ENCODE measurements at places on chromosomes 12 and 14. TPM values are rescaled to one million over a fixed set of nuclear protein-coding genes. Genes with fewer than 3 reads are reported as not detected.

DNA sequence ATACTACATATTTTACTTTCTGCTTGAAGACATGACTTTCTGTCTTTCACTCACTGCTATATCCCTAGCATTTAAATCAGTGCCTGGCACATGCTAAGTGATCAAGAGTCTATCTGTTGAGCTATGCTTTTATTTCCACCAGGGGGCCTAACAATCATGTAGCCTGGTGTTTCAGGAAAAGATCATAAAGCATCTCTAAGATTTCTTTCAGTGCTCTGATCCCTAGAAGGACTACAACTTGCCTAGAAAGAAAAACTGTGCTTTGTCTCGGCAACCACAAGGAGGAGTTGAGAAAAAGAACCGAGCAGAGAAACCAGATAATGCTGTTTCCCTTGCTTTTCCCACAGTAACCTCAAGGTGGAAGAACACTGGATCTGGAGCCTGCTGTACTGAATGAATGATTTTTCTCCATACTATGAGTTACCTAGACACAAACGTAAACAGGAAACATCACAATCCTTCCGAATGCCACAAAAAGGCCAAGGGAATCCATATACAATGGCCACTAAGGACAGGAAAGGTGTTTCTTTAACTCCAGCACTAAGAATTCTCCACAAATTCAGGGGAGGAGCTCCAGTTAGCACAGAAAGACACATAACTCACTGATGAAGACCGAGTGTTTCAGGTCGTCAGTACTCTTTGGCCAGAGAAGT, 1.2 kb downstream of the CRY1 start:
- no peaks in the 10 kb centered on the region for H3K27me3 ChIP-seq
- peak overlapping the region; percentile 76 for H3K4me3 ChIP-seq
- no peaks in the 10 kb centered on the region for H3K4me1 ChIP-seq
- H3K27ac ChIP-seq, result peak overlapping the region; percentile 92

- H3K27me3 ChIP-seq, result no peaks in the 10 kb centered on the region
- no peaks in the 10 kb centered on the region for H3K4me1 ChIP-seq
- no peaks in the 10 kb centered on the region for H3K36me3 ChIP-seq
- H3K4me3 ChIP-seq, result no peak overlapping the region
- no peak overlapping the region for H3K27ac ChIP-seq
- no peak for DNase-seq
Observed at GRCh38 chr14:92401561-92401960, 78.6 kb downstream of the SLC24A4 start.

- no peak for DNase-seq
- no peak overlapping the region for H3K4me3 ChIP-seq
- no peaks in the 10 kb centered on the region for H3K36me3 ChIP-seq
- no peak overlapping the region for H3K27ac ChIP-seq
Observed at GRCh38 chr12:124881123-124881522, 17.5 kb upstream of the SCARB1 start.

DNA sequence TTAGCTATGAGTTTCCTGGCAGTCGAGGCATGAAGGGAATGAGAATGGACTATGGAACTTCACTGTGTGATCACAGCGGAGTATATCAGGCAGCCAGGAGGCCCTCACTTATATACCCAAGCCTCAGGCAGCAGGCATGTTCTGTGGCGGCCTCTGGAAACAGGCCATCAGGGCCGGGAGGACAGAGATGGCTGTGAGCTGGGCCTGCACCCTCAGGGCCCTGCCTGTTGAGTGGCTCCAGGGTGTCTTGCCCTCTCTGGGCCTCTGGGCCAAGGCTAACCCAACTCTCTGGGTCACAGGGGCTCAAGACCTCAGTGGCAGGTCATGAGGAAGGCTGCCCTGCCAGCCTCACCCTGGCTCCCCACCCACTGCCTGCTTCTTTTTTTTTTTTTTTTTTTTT, 33.9 kb upstream of the RCOR1 start:
- H3K27ac ChIP-seq, result no peak overlapping the region
- no peaks in the 10 kb centered on the region for H3K36me3 ChIP-seq
- no peak overlapping the region for H3K4me3 ChIP-seq
- DNase-seq, result no peak
- H3K27me3 ChIP-seq, result no peaks in the 10 kb centered on the region

The RNF212B gene
- total RNA-seq, result not detected

- H3K27me3 ChIP-seq, result no peaks in the 10 kb centered on the region
- H3K4me1 ChIP-seq, result no peaks in the 10 kb centered on the region
- no peak for DNase-seq
Observed at GRCh38 chr12:26028953-26029735, 70.7 kb downstream of the RASSF8 start.

GRCh38 chr14:96089401-96089800, 50.2 kb downstream of the C14orf132 start:
- no peak for DNase-seq
- H3K4me1 ChIP-seq, result peaks cover under 1% of the 10 kb centered on the region
- H3K4me3 ChIP-seq, result no peak overlapping the region
- H3K36me3 ChIP-seq, result no peaks in the 10 kb centered on the region
- no peaks in the 10 kb centered on the region for H3K27me3 ChIP-seq

DNA sequence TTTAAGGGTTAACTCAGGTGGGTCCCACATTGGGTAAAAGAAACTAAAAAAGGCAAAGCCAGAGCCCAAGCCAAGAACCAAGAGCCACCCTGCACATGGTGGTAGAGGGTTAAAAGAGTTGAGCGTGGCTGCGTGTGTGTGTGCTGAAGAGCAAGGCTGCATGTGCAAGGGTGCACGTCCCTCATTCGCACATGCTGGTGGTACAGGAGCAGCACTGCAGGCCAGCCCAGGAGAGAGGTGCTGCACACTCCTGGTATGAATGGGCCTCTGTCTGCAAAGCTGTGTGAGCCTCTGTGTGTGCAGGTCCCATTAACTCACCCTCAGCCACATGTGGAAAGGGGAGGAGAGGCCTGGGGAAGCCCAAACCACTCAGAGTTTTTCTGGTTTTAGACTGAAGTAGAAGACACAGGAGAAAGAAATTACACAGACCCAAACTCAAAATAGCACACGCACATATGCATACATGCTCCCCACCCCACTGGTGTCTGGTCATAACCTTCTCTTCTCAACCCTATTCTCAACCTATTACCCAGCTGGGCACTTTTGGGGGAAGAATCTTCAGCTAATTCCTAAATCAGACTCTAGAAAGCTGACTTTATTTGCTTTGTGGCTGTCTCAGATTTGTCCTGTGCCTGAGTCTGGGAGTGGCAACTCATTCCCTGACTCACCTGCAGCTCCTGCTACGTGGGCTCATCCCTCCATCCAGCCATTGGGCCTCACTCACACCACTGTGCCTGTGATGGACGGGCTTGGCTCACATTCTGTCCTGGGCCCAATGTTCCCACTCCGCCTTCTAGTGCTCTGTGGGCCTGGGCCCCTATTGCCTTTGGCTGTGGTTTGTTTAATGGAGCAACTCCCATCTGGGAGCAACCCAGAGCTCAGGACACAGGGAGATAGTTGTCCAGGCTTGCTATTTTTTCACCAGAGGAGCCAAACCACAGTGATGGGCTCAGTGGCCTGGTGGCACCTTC, 30.8 kb upstream of the COL2A1 start:
- H3K27ac ChIP-seq, result no peak overlapping the region
- no peak overlapping the region for H3K4me3 ChIP-seq
- H3K27me3 ChIP-seq, result no peaks in the 10 kb centered on the region
- no peaks in the 10 kb centered on the region for H3K36me3 ChIP-seq
- DNase-seq, result no peak
